ENCODE measurements at places on chromosomes 16 and 17.

- DNase-seq = no peak
These were observed 2.9 kb upstream of the SIRT7 start for GRCh38 chr17:81920612-81921536.

DNA sequence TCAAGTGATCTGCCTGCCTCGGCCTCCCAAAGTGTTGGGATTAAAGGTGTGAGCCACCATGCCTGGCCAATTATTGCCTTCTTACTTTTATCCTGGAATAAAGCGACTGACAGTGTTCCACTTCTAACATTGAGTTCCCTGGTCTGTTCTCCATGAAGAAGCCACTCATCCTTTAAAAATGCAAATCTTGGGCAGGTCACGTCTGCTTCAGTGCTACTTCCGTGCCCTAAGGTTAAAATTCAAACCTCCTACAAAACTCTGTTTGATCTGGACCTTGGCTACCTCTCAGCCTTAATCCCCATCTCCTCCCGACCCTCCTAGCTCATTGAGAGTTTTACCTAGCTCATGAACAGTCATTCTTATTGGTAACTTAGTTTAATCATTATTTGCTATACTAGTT is 9.6 kb upstream of the SHISA9 start:
- DNase-seq = no peak

GRCh38 chr16:10612649-10613179 is 32.3 kb upstream of the EMP2 start:
- DNase-seq = no peak

DNA sequence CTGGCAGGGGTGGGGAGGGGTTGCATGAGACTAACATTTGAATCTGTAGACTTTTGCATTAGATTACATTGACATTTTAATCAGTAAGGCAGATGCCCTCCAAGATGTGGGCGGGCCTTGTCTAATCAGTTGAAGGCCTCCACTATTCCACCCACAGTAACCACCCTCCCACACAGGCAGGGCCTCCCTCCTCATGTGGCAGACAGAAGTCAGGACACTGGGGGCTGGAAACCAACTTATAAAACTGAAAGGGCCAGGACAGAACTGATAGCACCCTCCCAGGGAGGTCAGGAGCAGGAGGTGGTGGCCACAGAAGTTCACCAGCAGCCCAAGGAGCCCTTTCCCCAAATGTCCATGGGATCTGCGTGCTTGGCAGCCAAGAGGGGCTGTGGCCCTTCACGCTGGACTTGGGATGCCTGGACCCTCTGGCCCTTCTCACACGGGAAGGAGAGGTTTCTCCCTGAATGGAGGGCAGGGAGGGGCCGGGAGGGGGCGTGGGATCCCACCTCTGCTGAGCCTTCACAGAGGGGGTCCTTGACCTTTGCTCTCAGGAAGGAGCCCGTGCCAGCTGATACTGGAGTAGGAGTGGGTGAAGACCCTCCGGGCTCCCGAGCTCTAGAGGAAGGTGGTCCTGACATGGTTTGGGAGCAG is 4.6 kb downstream of the PYCR1 start:
- no peak for DNase-seq

DNA sequence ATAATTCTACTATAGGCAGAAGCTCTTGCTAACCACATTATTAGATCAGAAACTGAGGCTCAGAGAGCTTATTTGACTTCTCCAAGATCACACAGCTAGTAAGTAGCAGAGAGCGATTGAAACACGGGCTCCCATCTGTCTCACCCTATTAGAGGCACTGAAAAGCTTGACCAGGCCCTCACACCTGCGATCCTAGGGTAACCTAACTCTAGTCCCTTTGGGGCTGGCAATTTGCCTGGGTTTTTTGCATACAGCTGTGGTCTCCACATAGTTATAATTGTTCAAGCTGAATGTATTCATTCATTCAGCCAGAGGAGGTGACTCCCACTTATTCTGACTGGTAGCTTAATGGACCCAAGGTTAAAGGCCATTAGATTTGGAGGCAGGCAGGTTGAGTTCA is 121.2 kb downstream of the ANKFN1 start:
- DNase-seq = no peak

GRCh38 chr17:7484919-7485377 is 782 bp downstream of the POLR2A start:
- DNase-seq = no peak

DNA sequence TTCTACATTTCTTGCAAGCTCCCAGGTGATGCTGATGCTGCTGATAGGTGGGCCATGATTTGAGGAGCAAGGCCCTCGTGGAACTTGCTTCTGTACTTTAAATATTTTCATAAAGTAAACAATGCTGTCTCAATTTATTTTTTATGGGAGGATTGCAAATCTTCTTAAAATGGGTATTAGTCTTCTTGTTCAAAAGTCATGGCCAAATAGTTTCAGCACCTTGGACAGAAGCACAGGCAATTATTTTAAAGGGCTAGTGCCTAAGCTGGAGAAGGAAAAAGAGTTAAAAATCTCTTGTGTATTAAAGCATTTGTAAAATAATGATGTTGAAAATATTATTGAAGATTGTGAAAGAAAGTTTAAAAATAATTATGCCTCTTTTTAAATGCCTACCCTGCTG is 50.5 kb downstream of the GPR139 start:
- no peak for DNase-seq

DNA sequence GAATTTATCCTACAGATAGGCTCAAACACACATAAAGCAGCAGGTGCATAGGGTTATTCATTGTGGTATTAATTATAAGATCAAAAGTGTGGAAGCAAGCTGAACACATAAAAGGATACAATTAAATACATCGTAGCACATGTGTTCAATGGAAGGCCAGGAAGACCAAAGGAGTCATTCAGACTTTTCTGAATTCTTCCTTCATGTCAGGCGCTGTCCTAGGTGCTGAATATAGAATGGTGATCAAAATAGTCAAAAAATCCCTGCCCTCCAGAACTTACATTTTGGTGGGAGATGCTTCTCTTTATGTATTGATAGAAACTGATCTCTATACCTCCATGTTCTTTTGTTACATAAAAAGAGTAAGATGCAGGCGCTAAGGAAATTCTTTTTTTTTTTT is 439.0 kb upstream of the ASIC2 start:
- DNase-seq = no peak

DNA sequence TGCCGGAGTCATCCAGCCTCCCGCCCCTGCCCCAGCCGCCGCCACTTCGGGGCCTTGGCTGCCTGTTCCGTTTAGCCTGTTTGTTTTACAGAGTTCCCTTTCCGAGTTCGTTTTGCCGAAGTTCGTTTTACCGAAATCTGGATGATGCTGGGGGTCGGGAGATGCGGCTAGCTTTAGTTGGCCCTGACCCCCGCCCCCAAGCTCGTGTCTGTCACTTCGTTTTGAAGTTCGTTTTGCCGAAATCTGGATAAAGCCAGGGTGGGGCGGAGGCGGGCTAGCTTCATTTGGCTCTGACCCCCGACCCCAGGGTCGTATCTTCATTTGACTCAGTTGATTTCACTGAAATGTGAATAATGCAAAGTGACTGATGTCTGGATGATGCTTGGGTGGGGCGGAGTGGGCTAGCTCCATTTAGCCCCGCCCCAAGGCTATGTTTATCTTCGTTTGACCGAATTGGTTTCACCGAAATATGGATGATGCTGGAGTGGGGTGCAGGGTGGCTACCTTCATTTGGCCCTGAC is 591 bp downstream of the PSMD7 start:
- peak; percentile 49 for DNase-seq

DNA sequence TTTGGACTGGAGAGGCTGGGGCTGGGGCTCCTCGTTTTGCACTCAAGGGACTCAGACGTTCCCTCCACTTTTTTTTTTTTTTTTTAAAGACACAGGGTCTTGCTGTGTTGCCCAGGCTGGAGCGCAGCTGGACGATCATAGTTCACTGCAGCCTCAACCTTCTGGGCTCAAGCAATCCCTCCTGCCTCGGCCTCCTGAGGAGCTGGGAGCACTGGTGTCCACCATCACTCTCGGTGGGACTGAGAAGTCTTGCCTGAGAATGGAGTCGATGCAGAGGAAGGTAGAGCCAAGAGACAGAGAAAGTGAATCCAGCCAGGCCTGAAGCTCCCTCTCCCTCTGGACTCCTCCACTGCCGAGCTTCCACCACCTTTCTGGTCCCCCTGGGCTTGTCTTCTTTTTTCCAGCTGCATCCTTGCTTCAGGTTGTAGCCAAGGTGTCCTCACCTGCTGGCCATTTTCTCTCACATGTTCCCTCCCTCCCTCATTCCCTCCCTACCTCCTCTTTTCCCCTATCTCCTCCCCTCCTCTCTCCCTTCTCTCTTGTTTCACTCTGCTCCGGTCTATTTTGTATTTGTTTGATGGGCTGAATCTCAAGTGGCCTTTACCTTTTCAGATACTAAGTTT is 233.8 kb downstream of the SNX29 start:
- DNase-seq = no peak

DNA sequence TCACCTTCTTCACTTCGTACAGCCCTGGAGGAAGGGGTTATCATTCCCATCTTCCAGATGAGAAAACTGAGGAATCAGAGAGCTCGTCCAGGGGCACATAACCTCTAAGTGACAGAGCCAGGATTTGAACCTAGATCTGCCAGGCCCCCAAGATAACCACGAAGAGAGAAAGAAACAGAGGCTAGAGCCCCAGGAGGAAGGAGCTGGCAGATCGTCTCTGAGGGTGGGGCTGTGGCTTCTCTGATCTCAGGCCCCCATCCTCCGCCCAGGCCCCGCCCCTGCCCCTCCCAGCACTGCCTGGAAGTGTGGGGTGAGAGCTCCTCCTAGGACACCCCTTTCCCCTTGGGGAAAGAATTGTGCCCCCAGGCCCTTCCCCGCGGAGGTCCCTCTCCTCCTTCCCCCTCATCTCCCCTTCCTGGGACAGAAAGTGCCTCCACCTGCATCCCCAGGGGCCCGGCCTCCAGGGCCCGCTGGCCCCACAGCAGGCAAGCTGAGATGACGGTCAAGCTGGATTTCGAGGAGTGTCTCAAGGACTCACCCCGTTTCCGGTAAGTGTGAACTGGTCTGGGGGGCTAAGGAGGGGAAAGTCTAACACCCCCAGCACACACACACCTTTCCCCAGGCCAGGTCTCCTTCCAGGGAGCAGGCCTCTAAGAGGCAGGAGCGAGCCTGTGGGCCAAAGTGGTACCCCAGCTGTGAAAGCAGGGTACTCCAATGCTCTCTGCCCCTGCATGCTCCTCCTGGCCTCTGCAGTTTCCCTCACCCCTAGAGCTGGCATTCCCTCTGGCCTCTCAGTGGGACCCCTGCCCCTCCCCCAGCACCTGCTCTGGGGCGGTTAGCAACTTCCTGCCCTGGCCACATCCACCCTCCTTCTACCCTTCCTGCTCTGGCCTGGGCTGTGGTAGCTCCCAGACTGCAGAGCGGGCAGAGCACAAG is at the start of gene ACAP1:
TSS of gene ACAP1 (plus strand) at position 290 of the 936 bp plus-strand sequence. CDS start at position 496, 206 bp downstream.
- peak; percentile 84 for DNase-seq

DNA sequence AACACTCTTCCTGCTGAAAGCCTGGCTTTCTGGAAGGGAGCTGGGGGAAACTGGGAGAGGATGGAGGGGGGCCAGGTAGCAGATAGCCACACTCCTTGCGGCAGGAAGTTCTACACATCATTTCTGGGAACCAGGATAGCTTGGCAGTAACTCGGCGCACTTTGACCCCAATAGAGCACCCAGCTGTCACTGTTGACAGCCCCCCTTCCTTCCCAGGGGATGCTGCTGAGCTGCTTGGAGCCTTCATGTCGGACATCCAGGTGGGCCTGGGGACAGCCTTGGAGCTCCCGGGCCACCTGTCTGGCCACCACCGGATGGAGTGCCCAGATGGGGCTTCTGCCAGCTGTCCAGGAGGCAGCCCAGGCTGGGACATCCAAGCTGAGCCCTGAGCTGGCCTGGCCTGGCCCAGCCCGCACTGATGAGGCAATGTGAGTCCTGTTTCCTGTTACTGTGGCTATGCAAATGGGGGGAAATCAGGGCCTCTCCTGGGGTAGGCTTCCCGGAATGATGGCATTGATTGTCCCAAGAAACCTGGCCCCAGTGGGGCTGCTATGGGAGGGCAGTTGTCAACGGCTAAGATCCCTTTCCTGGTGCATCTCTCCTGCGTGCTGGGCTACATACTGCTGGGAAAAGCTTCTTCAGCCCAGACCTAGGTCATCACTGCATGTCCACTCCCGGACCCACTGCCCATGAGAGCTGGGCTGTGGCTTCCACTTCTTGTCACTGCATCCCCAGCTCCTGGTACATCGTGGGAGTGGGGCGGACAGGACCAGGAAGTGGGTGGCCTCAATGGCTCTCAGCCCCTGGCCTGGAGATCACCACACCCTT is 50.0 kb downstream of the SOCS1 start:
- DNase-seq = no peak

GRCh38 chr17:1190751-1191331 is 11.1 kb upstream of the ABR start:
- no peak for DNase-seq
